Nasal cavity respiratory epithelium epithelial cell of viscerocranial mucosa (primary cell): ENCODE measurements at places on chromosomes 7 and 10. TPM values are rescaled to one million over a fixed set of nuclear protein-coding genes. Genes with fewer than 3 reads are reported as not detected.

PALD1 gene
- 0.28 and 0.34 TPM in 2 replicates for total RNA-seq

ACHE gene
- under 0.01 and 0.28 TPM in 2 replicates for total RNA-seq

NUTM2B gene
- total RNA-seq = 0.50 and 0.68 TPM in 2 replicates

CLRN3 gene
- not detected in 2 replicates for total RNA-seq

SLC13A1 gene
- not detected in 2 replicates for total RNA-seq

DHTKD1 gene
- 12.1 and 24.6 TPM in 2 replicates for total RNA-seq

FXYD4 gene
- total RNA-seq = not detected in 2 replicates

DYDC2 gene
- total RNA-seq = not detected in 2 replicates

NODAL gene
- 0.07 TPM in 1 of 2 replicates, not detected in the other for total RNA-seq

DRGX gene
- not detected in 2 replicates for total RNA-seq

SLC16A9 gene
- 2.4 and 3.7 TPM in 2 replicates for total RNA-seq

GNAT3 gene
- not detected in 2 replicates for total RNA-seq

AGAP6 gene
- 3.4 and 5.1 TPM in 2 replicates for total RNA-seq

CTNNA3 gene
- under 0.01 and 0.21 TPM in 2 replicates for total RNA-seq

DTX2 gene
- 14.4 and 32.6 TPM in 2 replicates for total RNA-seq

ZPBP gene
- not detected in 2 replicates for total RNA-seq

CYP3A5 gene
- 2.9 and 5.1 TPM in 2 replicates for total RNA-seq

MBL2 gene
- not detected in 2 replicates for total RNA-seq

ZNF239 gene
- total RNA-seq = 2.7 and 4.2 TPM in 2 replicates

DYNC1I1 gene
- 0.21 TPM in 1 of 2 replicates, not detected in the other for total RNA-seq

CFAP46 gene
- total RNA-seq = under 0.01 and 0.28 TPM in 2 replicates

MYL10 gene
- total RNA-seq = not detected in 2 replicates

NRBF2 gene
- total RNA-seq = 59.7 and 71.4 TPM in 2 replicates

HEPACAM2 gene
- total RNA-seq = under 0.01 TPM in 1 of 2 replicates, not detected in the other

TRIL gene
- total RNA-seq = 0.14 TPM in 1 of 2 replicates, not detected in the other

HKDC1 gene
- 2.4 and 14.7 TPM in 2 replicates for total RNA-seq

PMS2 gene
- total RNA-seq = 33.8 and 34.3 TPM in 2 replicates

ACTR3C gene
- total RNA-seq = 5.5 and 12.2 TPM in 2 replicates

GPR15LG gene
- under 0.01 and 1.2 TPM in 2 replicates for total RNA-seq

GOT1 gene
- total RNA-seq = 75.2 and 77.2 TPM in 2 replicates

ABHD11 gene
- 5.1 and 9.8 TPM in 2 replicates for total RNA-seq

ZNF511 gene
- 11.3 and 11.9 TPM in 2 replicates for total RNA-seq

HK1 gene
- 125 and 333 TPM in 2 replicates for total RNA-seq

H2BK1 gene
- total RNA-seq = not detected in 2 replicates

PHYHIPL gene
- under 0.01 and 0.14 TPM in 2 replicates for total RNA-seq

PLEKHA1 gene
- total RNA-seq = 54.7 and 67.4 TPM in 2 replicates

TMEM209 gene
- 12.6 and 18.3 TPM in 2 replicates for total RNA-seq

ENTPD1 gene
- total RNA-seq = 0.14 TPM in 1 of 2 replicates, not detected in the other

ZNF316 gene
- 16.1 and 30.9 TPM in 2 replicates for total RNA-seq

BMPER gene
- under 0.01 and 0.14 TPM in 2 replicates for total RNA-seq

GRM3 gene
- total RNA-seq = not detected in 2 replicates

ANKRD1 gene
- under 0.01 and 1.4 TPM in 2 replicates for total RNA-seq

SDK1 gene
- total RNA-seq = 0.34 and 4.2 TPM in 2 replicates
